Stimulated activated naive CD4-positive, alpha-beta T cell treated with Interleukin-2 at 50 U/mL for 16 hours (primary cell): ENCODE measurements at places on chromosomes 12 and 14.

DNA sequence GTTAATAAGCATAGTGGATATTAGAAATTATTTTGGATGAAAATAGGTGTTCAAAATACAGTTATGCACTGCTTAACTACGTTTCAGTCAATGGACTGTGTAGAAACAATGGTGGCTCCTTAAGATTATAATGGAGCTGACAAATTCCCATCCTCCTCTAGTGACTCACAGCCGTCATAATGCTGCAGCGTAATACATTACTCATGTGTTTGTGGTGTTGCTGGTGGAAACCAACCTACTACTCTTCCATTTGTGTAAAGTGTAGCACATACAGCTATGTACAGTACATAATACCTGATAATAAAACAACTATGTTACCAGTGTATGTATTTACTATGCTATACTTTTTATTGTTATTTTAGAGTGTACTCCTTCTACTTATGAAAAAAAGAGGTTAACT lies 111.2 kb upstream of the TMCC3 start:
- no peak for DNase-seq

DNA sequence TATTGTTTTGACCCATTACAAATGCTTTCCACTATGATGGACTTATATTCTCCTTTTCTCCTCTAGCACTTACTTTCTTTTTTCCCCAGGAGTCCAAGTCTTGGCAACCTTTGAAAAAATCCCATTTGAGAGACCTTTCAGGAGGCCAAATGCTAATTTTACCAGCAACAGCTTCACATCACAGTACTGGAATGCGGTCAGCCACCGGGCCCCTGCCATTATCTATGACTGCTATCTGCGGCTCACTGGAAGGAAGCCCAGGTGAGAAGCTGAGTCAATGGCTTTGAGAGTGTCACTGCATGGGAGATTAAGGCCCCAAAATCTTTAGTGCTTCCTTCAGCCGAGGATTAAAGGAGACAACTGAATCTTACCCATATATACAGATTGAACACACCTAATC lies 64.2 kb downstream of the ERGIC2 start:
- no peak for DNase-seq

GRCh38 chr14:70073924-70074566 lies 114.7 kb downstream of the SLC8A3 start:
- peak; percentile 11 for DNase-seq

- DNase-seq: no peak
These were observed 193.3 kb upstream of the SYT1 start for GRCh38 chr12:78671295-78671694.

- no peak for DNase-seq
These were observed 96.3 kb upstream of the EEA1 start for GRCh38 chr12:93025145-93026103.

DNA sequence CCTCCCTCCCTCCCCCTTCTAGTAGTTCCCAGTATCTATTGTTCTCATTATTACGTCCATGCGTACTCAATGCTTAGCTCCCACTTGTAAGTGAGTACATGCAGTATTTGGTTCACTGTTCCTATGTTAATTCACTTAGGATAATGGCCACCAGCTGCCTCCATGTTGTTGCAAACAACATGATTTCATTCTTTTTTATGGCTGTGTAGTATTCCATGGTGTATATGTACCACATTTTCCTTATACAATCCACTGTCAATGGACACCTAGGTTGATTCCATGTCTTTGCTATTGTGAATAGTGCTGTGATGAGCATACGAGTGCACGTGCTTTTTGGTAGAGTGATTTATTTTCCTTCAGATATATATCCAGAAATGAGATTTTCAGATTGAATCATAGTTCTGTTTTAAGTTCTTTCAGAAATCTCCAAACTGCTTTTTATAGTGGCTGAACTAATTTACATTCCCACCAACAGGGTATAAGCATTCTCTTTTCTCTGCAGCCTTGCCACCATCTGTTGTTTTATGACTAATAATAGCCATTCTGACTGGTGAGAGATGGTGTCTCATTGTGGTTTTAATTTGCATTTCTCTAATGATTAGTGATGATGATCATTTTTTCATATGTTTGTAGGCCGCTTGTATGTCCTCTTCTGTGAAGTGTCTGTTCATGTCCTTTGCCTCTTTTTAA lies 17.9 kb upstream of the CLEC7A start:
- DNase-seq: no peak

DNA sequence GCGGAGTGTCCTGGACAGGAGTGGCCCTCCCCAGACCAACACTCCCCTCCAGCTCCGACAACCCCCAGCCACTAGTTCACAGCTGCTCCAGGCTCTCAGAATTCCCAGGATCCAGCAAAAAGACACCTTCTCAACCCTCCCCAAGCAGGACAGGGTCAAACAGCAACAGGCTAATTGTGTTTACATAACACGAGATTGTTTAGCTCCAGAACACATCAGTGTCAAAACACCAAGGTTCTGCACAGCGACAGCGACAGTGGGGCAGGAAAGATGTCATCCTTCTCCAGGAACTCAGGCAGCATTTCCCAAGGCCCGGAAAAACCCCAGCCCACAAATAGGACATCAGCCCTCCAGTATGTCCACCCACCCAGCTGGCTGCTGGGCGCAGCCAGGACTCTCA lies 16.5 kb downstream of the ITPK1 start:
- no peak for DNase-seq

DNA sequence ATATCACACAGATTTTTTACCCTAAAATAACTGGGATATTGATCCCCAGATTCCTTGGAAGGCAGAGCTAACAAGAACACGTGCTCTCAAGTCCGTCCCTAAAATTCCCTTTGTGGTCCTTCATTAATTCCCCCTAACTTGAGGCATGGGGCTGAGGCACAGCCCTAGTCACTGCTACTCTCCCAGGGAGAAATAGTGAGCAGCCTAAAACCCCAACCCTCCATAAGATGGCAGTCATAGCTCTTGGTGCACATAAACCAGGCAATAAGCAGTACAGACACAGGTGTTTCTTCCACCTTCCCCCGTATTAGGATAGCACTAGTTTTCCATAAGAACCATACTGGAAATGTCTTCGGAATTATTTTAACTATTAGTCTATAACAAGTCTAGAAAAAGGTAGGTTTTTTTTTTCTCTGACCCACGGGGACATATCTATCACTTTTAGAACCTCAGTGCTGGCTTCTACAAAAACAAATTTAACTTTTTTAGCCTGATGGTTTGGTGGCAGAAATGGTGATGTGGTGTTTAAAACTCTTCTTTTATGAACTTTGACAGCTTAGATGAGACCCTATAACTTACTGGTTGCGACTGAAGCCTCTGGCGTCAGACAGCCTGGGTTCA lies 3.1 kb upstream of the ARHGEF40 start:
- no peak for DNase-seq

GRCh38 chr14:78448164-78449094 lies 278.3 kb downstream of the NRXN3 start:
- DNase-seq: no peak

DNA sequence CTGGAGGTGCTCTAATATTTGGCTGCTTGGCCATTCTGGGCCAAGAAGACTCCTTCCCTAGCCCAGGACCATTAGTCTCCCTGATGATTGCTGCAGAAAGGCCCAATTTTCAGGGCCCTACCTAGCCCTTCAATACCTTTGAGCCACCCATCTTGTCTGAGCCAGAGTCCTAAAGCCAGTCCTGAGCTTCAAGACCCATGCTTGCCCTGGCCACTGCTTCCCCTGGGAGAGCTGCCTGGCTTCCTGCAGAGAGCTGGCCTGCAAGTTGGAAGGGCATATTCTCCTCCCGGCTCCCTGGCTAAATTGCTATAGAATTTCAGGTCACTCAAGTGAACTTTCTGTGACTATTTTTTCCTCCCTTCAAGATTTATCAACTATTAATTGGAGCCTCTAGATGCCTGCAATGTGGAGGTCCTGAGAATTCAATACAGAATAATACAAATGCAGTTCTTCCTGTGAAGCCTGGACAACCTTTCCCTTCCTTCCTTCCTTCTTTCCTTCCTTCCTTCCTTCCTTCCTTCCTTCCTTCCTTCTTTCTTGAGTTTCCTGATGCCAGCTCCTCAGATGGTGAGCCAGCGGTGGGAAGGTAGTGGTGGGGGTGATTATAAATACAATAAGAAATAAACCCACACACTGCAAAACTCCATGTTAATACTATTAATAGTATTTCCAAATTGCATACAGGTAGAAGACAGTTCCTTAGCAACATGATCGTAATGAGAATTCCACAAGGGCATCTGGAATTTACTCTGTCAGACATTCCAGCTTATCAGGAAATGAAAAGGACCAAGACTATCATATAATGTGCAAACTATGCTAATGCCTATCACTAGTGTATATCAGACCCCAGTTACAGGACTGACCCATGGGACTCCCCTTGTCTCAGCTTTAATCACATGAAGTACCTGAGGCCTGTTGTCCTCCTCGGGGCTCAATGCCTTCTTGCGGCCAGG lies 108.1 kb downstream of the ZFP36L1 start:
- DNase-seq: no peak

- no peak for DNase-seq
These were observed 253.2 kb downstream of the MDGA2 start for GRCh38 chr14:47422191-47422590.

DNA sequence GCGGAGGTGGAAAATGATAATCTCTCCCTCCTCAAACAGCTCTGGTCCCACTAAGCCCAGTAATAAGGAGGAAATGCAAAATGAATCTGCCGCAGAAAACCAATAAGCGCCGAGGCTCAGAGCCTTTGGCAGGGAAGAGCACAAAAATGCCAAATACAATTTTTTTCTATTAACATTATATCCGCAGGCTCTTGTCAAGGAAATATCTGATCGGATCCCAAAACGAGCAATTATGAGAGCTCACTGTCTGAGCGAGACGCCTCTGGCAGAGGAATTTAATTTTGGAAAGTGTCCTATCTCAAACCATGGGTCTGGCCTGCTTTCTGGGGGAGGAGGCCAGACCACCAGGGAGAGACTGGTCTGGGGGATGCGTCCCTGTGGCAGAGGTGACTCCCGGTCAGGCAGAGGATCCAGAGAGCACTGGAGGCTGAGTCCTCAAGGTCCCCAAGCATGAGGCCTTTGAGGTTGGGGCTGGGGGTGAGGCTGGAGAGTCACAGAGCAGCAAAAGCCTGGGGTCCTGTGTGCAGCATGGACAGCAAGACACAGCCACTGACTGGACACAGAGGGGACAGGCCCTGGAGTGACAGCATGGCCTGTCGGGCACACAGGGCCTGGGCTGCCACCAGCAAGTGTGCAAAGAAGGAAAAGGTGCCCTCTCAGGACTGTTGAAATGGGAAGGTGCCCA lies 342.8 kb upstream of the SFSWAP start:
- DNase-seq: no peak

DNA sequence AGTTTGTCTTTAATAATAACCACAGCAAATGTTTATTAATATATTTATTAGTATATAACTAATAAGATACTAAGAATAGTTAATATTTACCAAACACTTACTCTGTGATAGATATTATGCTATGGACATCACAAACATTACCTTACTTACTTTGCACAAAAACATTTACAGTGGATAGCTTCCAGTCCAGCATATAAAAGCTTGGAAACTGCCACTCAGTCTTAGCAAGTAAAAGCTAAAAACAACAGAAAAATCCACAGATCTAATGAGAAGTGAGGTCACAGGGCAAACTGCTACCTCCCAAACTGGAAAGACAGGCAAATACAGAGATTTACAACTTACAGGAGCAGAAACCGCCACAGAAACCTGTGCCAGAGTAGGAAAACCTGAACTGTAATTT lies 99.8 kb downstream of the METTL25 start:
- no peak for DNase-seq

GRCh38 chr14:102212356-102212755 lies 72.7 kb downstream of the WDR20 start:
- DNase-seq: no peak

DNA sequence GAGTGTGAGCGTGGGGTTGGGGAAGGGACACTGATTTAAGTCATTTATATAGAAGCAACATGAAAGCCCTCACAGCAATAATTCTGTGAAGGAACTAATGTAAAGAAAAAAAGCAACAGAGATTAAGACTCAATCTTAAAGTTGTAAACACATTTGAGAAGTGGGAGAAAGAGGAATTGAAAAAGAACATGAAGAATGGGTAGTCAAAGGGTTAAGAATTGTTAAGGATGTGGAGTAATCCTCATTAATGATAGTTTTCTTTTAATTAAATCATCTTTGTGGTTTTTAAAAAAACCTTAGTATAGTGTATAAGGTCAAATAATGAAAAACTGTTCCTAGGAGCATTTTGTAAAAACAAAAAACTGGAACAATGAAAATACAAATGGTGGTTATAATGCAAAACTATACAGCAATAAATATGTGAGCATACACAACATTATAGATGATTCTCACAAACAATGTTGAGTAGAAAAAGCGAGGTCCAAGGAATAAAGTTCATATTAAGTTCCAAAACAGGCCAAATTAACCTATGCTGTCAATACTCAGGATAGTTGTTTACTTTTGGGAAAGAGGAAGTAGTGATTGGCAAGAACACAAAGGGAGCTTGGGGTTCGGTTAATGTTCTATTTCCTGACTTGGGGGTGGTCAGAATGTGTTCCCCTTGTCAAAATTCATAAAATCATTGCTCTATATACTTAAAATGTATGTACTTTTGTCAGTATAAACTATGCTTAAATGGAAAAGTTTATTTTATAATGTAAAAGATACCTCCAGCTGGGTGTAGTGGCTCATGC lies 120.4 kb upstream of the ATF7IP start:
- DNase-seq: no peak

DNA sequence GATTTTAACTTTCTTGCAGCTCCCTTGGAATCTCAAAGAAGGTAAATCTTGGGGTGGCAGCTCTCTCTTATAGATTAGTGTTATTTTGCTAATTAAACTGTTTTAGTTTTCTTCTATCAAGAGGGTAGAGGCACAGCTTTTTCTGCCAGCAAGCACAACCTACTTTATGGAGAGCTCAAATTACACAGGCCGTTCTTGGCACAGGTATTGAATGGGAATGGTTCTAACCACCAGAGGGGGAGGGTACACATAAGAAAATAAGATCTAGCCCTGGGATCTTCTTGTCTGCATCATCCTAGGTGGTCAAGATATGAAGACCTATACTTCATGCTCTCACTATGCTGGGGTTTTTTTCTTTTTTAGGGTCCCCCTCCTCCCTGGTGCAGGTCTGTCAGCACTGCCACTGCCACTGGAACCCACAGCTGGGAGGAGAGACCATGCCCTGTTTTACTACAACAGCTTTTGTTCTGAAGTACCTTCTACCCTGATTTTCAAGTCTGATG lies 48.6 kb upstream of the STAC3 start:
- DNase-seq: no peak

DNA sequence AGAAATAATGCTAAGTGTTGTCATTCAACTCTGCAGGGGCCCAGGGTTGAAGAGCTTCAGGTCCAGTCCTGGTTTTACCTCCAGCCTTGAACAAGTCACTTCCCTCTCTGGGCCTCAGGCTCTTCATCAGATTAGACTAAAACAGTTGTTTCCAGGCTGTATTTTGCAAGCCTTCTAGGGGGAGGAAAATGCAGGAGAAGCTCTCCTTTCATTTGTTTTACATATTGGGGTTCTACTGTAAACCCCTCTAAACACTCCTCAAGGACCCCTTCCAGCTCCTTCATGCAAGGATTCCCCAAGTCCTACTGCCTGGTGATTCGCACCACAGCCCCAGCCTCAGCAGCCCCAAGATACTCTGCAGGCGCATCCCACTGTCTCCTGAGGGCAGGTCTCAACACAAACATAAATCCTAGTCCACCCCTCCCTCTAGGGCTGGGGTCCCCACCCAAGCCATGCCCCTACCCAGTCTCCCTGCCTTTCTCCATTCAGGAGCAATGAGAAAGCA lies 2.7 kb downstream of the SDR9C7 start:
- DNase-seq: no peak

GRCh38 chr14:75262641-75263040 lies 16.0 kb upstream of the FOS start:
- no peak for DNase-seq

- no peak for DNase-seq
These were observed 104.8 kb upstream of the PLEKHG7 start for GRCh38 chr12:92597997-92598396.
